ENCODE measurements at places on chromosomes 16 and 17.

- DNase-seq = no peak
These were observed 75.8 kb upstream of the MED13 start for GRCh38 chr17:62140836-62141235.

DNA sequence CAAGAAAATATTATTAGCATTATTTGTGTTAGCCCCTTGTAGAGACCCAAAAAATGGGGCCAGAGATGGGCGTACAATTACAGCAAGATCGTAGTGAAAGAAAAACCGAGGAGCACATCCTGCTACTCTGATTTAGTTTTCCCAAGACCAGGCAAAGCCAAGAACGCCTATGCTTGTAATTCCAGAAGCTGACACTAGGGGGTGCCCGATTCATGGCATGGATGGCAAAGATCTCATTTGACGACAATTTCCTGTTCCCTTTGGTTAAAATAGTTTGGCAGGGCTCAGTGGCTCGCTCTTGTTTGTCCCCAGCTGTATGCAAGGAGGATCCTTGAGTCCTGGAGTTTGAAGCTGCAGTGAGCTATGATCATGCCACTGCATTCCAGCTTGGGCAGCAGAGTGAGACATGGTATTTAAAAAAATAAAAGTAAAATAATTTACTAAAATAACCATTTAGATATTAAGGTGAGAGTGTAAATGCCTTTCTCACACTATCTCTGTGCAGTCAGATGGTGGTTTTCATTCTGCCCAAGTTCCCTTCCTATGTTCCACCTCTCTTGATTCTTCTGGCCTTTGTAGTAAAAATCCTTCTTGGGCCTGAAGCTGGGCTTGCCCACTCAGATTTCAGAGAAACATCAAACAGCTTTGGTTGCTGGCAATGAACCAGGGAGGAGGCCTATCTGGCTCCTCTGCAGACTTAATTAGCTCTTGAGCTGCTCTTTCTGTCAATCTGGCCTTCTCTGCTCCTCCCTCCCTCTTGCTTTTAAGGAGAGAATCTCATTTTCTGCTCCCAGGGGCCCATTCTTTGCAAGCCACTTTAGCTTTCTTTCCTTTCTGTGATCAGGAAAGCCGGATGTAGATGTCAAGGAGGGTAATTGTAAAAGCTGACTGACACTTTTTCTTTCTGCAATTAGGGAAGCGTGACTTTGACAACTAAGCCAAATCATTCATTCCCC is 31.2 kb downstream of the TMEM238L start:
- peak; percentile 76 for DNase-seq

GRCh38 chr16:81520151-81520470 is 75.5 kb downstream of the CMIP start:
- DNase-seq = no peak

- DNase-seq = no peak
These were observed 571 bp upstream of the CCP110 start for GRCh38 chr16:19523184-19523558.

DNA sequence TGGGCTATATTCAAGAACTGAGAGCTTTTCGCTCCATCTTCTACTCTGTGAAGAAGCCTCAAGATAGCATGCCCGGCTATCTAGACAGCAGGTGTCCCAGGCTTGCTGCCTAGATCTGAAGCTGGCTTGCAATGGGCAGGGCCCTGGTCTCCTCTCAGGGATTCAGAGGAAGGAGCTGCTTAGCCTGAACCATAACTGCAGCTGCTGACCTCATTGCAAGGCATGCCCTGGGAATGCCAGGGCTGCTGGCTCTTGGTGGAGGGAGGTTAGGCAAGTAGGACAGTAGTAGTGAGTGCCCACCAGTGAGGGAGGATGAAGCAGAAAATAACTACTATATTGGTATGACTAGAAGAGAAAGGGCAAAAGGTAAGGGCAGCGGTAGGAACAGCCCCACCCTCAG is 21.3 kb upstream of the SLC35B1 start:
- no peak for DNase-seq

- DNase-seq = peak; percentile 56
These were observed 3.6 kb downstream of the GSE1 start for GRCh38 chr16:85616607-85617321.

Measured in stimulated activated effector memory CD8-positive, alpha-beta T cell treated with anti-CD3 and anti-CD28 coated beads, Interleukin-12 subunit alpha, Interleukin-12 subunit beta, amount 100 ng/mL, for 72 hours (primary cell).